ENCODE measurements at places on chromosomes 16 and 17. TPM values are rescaled to one million over a fixed set of nuclear protein-coding genes. Genes with fewer than 3 reads are reported as not detected.
A peak's percentile ranks its signal among the peaks of the same experiment; 100 is the strongest.

- DNase-seq, result no peak
Observed at GRCh38 chr16:80280557-80280956, 260.2 kb upstream of the DYNLRB2 start.

- DNase-seq, result no peak
Observed at GRCh38 chr16:70468776-70469525, 14.6 kb downstream of the FCSK start.

The UBFD1 gene
- 57.7 TPM for total RNA-seq

DNA sequence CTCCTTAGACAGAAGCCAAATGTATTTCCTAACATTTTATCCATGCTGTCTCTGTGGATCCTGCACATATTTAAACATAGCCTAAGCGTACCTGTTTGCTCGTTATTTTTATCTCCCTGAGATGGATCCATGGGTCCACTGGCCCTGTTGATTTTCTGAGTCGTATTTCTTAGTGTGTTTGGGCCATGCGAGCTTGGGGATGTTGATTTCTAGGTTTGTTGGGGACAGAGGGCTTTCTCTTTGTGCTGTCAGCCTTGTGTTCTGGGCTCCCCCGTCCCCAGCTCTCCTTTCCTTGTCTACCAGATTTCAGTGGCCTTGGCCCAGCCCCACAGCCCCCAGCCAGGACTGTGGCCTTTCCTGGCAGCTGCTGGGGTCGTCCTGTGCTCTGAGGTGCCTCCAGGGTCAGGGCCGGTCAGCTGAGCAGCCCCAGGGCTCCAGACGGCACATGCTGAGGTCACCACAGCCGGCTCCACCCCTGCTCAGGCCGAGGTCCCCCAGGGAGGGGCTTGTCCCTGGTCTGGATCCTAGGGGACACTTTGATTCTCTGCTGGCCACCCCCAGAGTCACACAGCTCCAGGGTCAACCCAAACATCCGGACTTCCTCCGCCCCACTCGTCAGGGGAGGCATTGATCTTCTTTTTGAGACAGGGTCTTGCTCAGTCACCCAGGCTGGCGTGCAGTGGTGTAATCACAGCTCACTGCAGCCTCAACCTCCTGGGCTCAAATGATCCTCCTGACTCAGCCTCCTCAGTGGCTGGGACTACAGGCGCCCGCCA, 4.4 kb downstream of the SSTR5 start:
- DNase-seq, result no peak

The OTOP2 gene
- not detected for total RNA-seq

- no peak for DNase-seq
Observed at GRCh38 chr17:63481488-63481870, 4.6 kb downstream of the ACE start.

DNA sequence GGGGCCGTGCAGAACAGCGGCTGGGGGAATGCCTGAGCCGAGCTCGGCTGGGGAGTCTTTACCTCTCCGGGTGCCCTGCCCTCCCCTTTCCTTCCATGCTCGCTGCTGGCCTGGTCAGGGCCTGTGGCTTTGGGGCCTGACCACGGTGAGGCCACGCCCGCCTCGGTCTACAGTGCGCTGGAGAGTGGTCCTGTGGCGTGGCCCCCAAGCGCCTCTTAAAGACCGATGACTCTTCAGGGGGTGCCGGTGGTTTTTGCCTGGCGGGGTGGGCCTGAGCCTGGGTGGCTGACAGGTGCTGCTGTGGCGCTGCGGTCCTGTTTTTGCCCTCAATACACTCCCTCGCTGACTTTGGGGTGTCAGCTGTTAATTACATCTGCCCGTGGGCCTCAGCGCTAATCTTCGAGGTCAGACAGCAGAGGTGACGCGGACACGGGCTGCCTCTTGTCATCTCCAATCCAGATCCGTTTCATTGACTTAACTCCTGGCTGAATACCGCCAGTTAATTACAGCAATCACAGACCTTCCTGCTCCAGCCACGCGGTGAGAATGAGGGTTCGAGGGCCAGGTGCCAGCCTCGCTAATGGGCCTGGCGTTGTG, 29.7 kb downstream of the GSE1 start:
- no peak for DNase-seq

- no peak for DNase-seq
Observed at GRCh38 chr16:53666786-53667415, 36.8 kb downstream of the RPGRIP1L start.

DNA sequence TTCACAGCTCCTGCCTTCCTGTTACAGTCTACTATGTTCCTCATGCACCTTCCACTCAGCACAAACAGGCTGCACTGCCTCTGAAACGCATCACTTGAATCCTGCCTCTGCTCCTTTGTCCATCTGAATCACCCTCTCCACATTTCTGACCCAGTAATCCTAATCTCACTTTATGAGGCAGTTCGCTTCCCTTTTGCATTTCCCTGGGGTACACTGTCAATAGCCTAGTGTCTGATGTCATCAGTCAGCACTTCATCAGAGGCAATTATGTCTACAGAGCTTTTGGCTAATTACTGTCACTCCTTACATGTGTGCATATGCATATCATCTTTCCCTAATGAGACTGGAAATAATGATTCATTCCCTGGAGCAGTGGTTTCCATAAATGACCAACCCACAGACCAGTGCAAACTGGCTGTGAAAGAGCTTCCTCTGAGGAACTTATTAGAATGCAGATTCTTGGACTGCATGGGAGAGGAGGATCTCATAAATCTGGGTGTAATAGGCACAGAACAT, 23.6 kb downstream of the CA4 start:
- no peak for DNase-seq

GRCh38 chr17:77163001-77163400, 22.2 kb downstream of the SEC14L1 start:
- DNase-seq, result no peak

DNA sequence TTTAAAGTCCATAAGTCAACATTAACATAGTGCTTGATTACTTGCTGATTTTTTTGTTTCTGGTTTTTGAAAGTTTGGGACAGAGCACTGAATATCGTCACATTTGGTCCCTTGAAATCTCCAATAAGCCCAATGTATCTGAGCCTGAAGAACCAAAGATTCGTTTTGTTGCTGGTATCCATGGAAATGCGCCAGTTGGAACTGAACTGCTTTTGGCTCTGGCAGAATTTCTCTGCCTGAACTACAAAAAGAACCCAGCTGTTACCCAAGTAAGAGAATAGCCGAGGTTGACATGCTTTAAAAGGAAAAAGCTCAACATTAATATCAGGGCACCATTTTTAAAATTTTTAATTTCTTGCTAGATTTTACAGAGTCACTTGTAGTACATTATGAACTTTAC, 27.7 kb upstream of the GOSR1 start:
- DNase-seq, result no peak

The GRAP gene
- total RNA-seq, result 10.9 TPM

DNA sequence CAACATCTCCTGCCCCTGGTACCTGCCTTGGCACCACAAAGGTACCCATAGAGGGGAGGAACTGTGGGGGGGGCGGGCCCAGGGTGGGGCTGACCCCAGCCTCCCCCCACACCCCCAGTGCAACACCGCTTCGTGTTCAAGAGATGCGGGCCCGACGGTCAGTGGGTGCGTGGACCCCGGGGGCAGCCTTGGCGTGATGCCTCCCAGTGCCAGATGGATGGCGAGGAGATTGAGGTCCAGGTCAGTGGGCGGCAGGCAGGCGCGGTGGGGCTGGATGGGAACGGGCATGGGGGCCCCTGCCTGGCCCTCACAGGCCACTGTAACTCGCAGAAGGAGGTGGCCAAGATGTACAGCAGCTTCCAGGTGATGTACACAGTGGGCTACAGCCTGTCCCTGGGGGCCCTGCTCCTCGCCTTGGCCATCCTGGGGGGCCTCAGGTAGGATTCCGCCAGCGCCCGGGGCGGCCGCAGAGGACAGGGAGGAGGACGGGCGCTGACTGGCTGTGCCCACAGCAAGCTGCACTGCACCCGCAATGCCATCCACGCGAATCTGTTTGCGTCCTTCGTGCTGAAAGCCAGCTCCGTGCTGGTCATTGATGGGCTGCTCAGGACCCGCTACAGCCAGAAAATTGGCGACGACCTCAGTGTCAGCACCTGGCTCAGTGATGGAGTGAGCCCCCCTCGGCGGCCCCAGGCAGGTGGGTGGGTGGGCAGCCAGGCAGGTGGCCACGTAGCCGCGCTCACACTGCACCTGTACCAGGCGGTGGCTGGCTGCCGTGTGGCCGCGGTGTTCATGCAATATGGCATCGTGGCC, 7.1 kb downstream of the GCGR start:
- no peak for DNase-seq

DNA sequence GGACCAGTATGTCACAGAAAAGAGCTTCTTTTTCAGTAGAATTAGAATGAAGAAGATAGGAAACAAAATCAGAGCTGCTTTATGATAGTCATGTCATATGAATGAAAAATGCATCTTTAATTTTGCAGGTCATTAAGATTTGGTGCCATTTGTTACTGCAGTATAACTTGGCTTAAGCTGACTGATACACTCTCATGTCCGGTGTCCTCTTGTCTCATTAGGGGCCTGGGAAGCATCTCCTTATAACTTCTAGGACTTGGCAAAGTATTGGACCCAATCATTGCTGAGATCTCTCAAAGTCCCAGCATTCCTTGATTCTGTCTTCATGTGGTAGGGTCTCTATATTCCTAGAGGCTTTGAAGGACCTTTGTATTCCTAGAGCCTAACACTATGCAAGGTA, 559.4 kb downstream of the TOX3 start:
- no peak for DNase-seq

- no peak for DNase-seq
Observed at GRCh38 chr17:77341069-77341541, 200.3 kb downstream of the SEC14L1 start.

DNA sequence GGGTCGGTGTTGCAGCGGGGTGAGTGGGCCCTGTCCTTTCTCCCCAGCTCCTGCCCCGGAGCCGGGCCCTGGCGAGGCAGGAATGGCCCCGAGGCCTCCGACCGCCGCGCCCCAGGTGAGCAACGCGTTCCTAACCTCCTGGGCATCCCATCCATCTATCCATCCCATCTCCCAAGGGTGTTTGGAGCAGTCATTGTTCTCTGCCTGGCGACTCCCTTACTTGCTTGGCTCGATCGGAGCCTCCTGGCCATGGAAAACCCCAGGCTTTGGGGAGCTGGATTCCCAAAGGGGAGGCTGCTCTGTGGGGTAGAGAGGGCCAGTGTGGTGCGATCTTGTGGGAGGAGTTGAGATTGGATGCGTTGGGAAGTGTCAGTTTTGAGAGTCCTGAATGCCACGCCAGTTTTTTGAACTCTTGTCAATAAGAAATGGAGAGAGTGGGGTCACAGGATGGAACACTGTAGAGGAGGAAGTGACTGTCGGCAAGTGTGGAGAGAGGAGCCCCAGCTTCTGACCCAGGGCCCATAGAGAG, 684 bp downstream of the ZFP90 start:
- peak; percentile 16 for DNase-seq

DNA sequence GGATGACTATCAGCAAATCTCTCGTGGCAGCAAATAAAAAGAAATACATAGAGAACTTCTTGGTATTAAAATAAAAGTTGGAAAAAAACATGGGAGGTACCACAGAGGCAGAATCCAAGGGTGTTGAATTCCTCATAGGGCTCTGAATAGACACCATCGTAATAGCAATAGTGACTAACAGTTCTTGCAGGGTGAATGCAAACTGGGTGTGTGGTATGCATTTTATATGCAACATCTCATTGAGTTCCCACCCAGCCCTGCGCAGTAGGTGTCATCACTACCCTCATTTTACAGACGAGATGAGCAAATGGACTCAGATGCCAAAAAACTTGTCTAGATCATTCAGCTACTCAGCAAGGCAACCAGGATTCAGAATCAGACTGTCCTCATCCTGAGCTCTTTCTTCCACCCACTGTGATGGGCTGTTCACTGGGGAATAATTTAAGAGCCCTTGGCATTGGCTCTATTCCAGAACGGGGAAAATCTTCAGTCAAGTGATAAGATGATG, 354.6 kb upstream of the CDH11 start:
- no peak for DNase-seq

DNA sequence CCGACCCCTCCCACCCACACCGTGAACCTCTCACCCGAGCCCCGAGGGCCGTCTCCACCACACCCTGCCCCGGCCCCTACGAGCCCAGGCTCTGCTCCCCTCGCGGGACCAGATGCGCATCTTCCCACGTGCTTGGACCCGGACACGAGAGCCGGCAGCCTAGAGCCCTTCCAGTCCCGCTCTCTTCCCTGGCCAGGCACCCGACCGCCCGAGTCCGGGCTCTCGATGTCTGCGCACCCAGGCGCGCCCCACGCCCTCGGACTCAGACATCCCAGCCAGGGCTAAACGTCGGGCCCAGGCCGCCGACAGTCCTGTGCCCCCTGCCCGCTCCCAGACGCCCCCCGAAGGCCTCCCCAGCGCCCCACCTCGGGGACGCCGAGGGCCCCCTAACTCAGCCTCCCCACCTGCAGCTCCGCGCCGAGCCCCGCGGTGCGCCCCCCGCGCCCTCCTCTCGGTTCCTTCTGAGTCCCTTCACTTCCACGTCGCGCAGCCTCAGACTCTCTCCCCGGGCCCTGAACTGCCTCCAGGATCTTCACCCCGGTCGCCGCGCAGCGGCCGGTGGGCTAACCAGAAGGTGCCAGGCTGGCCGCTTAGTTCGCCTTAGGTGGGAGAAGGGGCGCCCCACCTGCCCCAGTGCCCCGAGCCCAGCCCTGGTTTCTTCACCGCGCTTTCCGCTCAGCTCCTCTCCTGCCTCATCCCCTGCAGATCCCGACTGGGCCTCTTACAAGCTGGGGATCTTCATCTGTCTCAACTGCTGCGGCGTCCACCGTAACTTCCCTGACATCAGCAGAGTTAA, 688 bp downstream of the ADAP2 start:
- DNase-seq, result no peak

GRCh38 chr17:15920758-15921239, 24.1 kb upstream of the ADORA2B start:
- DNase-seq, result no peak

DNA sequence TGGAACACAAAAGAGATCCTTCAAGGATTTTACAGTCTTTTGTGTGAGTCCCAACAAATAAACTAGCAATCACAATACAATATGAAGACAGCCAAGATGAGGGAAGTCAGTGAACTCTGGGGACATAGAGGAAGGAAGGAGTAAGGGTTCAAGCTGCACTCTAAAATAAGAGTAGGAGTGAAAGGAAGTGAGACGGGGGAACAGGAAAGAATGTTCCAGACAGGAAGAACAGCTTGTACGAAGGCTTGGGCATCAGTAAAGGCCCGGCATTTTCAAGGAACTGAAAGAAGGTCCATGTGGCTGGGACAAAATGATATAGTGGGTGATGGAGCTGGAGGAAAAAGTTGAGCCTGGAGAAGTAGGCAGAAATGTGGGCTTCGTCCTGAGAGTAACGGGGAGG, 4.5 kb downstream of the CCL17 start:
- DNase-seq, result no peak

The TRIM47 gene
- total RNA-seq, result 22.5 TPM

The ZG16B gene
- total RNA-seq, result 8.6 TPM

DNA sequence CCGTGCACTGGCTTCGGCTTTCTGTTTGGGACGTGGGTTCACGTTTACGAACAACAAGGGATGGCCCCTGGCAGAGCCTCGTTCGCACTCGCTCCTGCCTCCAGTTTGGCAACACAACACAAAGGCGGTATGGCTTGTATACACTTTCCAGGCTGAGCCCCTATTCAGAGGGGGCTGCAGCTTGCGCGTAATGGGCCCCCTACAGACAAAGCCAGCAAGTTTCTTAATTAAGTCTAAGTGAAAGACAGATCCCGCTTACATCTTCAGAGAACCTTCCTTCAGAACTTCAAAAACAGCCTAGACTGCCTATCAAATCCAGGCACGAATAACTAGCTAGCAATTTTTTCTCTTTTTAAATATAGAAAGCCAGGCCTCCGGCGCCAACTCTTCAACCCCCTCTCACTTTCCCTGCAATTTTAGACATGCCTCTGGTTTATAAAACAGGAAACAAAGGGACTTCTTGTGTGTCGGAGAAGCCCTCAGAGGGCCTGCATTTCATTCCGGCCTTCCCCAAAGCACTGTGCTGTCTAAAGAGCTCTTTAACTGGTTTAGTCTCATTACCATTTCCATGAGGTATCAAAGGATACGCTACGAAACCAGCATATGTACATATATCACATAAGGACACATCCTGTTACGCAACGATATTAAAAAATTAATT, 244.9 kb downstream of the STX8 start:
- no peak for DNase-seq

Measured in activated T-helper 2 cell treated with anti-CD3 and anti-CD28 coated beads, Interferon-gamma antibody, Interleukin-2, Interleukin-4, amounts not matched to agents 10 μg/mL and 5 μg/mL and 100 μg/mL, durations not matched to agents 14 hours and 24 hours and 36 hours (primary cell).